Stimulated activated CD4-positive, alpha-beta T cell treated with anti-CD3 and anti-CD28 coated beads, Interleukin-12 subunit alpha, Interleukin-12 subunit beta, amount 100 ng/mL, for 4 hours (primary cell): ENCODE measurements at places on chromosomes 2 and 18.

DNA sequence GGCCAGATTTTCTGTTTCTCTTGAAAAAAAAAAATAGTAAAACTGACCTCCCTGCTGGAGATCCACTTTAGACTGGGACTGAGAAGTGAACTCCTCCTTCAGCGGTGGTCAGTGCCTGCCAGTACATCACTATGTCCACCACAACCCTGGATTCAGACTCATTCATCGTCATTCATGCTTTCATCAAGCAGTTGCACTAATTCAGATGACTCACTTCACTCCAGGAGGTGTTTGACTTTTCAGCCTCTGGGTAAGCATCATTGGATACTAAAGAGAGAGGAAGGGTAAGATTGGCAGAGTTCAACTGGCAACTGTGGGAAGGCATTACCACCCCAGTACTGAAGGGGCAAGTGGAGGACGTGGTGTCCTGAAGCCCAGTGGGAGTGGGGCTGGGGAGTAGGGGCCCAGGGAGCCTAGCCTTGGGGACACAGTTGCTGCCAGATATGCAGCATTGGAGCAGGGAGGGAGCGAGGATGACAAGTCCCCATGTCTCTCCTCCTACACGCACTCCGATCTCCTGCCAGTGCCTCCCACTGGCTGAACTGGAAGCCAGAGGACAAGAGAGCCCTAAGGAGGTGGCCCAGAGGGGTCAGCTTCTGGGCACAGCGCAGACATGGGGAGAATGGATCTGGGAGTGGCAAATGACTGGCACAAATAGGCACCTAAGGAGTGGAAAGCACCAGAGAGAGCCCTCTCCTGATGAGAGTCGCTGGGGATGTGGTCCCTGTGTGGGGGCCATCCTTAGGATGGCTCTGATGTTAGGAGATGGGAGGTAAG lies 111.1 kb downstream of the TGFA start:
- no peak for DNase-seq

DNA sequence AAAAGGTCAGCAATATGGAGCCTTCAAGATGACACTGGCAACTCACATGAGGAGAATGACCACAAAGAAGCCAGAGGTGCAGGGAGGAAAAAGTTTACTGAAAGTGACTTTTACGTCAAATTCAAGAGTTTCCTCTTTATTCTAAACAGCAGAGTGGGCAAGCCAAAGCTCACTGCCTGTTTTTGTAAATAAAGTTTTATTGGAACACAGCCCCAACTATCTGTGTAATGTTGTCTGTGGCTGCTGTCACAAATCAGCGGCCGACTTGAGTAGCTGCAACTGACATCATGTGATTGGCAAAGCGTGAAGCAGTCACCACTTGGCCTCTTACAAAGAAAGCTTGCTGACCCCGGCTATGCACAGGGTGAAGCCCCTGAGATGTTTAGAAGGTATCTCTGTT lies 9.2 kb upstream of the SULT1C2 start:
- DNase-seq = no peak

DNA sequence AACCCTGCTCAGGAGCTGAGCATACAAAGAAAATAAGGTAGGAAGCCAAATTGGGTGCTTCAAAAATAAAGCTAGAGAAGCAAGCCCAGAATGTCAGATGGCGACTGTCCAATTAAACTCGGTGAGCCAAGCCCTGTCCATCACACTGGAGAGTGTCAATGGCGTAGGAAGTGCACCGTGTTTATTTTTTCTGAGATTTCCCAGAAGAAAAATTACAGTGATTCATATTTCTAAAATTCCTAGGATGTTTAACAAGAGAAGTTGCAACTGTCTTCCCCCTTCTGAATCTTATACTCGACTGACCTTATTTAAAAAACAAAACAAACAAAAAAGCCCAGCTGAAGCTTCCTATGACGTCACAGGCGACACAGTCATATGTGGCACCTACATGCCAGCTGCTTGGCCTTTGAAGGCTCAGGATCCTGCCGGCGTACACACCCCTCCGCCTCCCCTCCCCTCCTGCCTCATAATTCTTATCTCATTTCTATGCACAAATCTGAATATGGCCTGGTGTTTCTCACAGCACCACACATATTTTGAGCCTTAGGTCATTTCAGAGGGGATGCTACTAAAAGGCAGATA lies 60.8 kb downstream of the MBP start:
- DNase-seq = no peak

- DNase-seq = no peak
Measured at GRCh38 chr2:150681120-150681804, 193.8 kb upstream of the RND3 start.

- DNase-seq = no peak
Measured at GRCh38 chr18:63306249-63306648, 13.3 kb downstream of the BCL2 start.

DNA sequence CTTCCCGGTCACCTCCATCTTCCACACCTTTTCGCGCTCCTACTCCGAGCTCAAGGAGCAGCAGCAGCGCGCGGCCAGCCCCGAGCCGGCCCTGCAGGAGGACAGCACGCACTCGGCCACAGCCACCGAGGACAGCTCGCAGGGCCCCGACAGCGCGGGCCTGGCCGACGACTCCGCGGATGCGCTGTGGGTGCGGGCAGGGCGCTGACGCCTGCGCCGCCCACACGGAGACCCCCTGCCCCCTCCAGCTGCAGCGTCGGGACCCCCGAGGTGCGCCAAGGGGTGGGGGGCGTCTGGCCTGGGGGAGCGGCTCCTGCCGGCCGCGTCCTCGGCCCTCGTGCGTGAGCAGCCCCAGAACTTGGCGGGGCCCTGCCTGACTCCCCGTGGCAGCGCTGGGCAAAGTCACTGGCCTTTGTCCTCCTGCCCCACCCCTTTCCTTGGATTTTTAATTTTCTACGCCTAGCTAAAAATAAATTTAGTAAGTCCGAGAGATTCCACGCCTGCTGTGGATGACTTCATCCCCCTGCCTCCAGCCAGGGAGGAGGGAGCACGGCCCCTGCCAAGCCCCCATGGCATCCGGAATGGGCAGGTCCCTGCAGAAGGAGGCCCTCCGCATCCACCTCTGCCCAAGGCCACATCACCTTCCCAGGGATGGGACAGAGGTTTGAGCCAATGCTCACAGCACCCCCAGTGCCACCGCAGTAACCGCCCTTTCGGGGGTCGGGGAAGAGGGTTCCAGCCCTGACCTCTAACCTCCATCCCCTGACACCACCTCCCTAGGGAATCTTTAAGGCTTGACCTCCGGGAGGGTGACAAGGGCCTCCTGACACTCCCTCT lies 51.6 kb downstream of the SLC66A2 start:
- no peak for DNase-seq

- no peak for DNase-seq
Measured at GRCh38 chr2:203535784-203536585, 884 bp upstream of the RAPH1 start.
